Substantia nigra (tissue), 51 donors: ENCODE measurements at places on chromosomes 1 and 21.

DNA sequence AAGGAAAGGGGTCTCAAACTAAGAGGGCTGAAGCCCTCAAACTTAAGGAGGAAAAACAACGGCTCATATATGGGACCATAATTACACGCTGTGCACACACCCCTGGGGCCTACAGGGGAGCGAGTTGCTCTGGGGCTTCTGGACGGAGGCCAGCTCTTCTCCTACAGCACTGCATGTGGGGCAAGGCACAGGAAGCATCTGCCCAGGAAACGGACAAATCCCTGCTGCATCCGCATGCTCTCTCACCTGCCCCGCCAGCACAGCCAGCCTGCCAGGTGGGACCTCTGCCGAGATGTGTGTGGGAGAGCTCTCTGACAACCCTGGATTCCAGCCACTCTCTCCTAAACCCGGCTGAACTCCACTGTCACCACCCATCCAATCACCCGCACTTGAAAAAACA lies 54.1 kb downstream of the MRPL37 start:
- no peak for DNase-seq

GRCh38 chr1:240136402-240136801 lies 44.7 kb downstream of the FMN2 start:
- no peak for DNase-seq

DNA sequence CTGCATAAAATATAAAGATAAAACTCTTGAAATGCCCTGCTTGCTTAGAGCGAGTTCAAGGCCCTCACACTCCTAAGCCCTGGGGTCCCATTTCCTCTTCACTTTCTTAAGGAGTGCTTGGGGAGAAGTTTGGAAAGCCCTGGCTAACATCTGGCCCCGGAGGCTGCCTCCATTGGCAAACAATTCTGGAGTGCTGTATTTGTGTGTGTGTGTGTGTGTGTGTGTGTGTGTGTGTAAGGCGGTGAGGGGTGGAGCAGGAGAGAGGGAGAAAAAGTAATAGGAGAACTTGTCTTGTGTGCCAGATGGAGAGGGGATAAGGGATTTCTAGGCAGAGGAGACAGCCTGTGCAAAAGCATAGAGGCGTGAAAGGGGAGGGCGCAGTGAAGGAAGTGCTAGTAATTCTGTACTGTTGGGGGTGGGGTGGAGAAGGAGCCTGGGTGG lies 578 bp upstream of the TRIM62 start:
- no peak for DNase-seq

GRCh38 chr21:36744190-36744559 lies 45.3 kb downstream of the SIM2 start:
- DNase-seq = no peak

- no peak for DNase-seq
These were observed 268.9 kb downstream of the HHAT start for GRCh38 chr1:210597555-210598134.

GRCh38 chr21:34128674-34129038 lies 55.3 kb downstream of the MRPS6 start:
- no peak for DNase-seq

- DNase-seq = no peak
These were observed 358.5 kb downstream of the GPATCH2 start for GRCh38 chr1:217272385-217272784.

DNA sequence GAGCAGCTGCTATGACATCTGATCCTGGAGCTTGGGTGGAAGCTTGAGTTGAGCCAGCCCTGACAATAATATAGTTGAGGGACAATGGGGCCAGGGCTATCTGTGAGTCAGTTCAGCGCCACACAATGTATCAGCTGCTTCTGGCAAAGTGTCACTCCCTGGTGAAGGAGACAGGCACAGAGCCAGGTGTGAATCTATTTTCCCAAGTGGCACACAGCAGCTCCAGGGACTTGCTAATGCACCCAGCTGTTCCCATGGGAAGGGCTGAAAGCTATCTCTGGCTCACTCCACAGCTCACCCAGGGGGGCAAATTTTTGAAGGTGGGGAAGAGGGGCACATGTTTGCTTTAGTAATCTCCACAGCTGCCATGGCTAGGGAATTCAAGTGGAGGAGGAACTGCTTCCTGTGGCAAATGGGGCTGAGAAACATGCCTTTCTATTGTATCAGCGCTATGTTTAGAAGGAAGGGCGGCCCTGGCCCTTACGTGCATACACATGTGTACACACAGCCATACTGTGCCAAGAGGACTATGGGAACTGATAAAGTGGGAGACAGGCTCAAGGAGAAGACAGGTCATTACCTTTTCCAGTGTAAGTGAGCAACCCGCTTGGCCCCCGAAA lies 2.2 kb downstream of the CYB5R1 start:
- no peak for DNase-seq

DNA sequence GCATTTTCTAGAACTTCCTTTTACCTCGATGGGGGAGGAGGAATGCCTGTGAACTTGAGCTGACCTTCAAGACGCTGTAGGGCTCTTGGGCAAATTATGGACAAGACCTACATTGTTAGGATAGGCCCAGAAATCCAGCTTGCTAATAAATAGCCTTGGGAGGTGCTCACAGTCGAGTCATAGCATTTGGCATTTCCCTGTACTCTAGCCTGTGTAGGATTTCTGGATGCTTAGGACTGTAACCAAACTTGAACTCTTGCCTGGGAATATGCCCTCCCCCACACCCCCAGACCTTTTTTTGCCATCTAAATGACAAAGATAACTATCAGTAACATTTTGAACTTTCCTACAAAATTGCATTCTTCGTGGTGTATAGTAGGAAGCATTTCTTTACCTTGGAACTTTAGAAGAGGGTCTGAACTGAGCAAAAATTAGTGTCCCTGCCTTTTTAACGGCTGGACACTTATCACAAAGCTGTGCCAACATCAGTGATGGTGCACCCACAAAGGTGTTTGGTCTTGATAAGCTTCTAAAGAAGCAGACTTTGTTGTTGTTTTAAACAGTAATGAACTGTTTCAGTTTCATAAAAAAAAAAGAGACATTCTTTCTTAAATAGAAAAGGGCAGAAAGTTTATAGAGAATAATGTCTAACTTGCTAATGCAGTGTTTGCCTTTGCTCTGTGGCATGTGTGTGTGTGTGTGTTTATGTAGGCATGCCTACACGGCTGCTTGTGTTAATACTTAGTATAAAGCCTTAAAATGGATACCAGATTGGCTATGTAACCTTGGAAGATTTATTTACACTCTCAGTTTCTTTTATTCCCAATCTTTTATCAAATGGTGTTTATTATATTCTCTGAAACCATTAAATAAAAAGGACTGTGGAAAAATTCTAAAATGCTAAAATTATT lies 88.2 kb downstream of the NFIA start:
- DNase-seq = no peak

- DNase-seq = no peak
These were observed 35.0 kb upstream of the TMEM61 start for GRCh38 chr1:54945393-54945936.

GRCh38 chr1:19435181-19435580 lies 50.2 kb downstream of the CAPZB start:
- DNase-seq = no peak

DNA sequence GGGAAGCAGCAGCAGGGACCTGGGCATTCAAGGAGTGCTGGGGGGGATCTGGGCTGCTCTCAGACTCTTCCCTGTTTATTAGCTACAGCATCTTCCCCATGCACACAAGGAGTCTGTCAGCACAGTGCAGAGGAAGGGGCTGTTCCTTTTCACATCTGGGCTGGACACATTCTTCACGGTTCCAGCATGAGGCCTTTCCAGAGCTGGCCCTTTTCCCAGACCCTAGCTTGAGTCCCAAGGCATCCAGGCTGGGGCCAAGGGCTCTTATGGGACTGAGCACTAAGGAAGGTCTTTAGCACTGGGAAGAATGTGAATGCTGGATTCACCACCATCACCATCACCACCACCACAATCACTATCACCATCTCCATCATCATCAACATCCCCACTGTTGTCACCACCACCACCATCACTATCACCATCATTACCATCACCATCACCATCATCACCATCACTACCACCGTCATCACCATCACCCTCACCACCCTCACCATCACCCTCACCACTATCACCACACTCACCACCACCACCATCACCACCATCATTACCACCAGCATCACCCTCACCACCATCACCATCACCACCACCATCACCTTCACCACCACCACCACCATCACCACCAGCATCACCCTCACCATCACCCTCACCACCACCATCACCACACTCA lies 28.4 kb downstream of the PARK7 start:
- DNase-seq = no peak

DNA sequence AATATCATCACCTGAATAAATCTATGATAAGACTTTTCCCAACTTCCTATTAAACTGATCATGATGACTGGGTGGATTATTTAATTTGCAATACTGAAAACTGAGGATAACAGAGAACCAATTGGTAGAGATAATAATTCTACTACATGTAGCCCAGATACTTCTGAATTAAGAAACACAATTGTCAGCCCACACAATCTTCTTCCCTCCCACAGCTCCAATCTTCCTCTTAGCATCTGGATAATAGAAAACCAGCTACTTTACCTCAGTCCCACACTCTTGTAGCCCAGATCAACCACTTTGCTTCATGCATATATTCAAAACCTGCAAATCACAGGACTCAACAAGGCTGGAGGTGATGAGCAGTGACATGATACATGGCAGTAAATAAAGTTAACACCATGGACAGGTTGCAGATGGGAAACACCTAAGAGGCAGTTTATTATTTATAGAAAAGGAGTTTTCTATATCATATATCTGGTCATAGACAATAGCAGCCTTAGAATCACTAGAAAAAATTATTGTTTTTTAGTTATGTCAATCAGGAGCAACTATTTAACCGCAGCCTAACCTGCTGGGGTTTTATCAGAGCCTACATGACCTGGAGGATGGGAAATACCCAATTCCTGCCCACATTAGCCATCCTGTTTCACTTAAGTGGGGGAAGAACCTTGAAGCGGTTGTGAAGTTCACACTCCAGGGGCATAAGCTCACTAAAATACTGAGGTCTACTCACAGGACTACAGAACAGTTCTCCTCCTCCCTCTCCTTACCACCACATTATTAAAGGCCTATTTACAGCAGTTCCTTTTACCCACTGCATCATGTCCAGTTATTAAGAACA lies 16.7 kb downstream of the FRRS1 start:
- DNase-seq = no peak

DNA sequence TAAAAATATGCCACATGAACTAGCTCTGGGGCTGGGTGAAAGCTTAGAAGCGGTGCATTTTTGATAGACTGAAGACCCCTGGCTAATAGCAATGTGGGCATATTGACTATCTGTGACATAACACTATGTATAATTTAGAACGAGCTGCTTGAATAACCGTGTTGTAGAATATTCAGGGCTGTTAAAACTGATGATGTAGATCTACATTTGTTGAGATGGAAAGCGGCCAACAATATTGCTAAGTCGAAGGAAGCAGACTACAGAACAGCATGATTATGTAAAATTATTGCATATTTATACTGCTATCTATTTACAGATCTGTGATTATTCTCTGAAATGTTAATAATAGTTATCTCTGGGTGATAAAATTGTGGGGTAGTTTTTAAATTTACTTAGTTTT lies 41.1 kb upstream of the BCL10 start:
- no peak for DNase-seq

GRCh38 chr1:31780632-31781031 lies 16.5 kb upstream of the ADGRB2 start:
- no peak for DNase-seq

- no peak for DNase-seq
These were observed 31.6 kb upstream of the NFIA start for GRCh38 chr1:61050541-61051442.

- no peak for DNase-seq
These were observed 16.2 kb downstream of the KCND3 start for GRCh38 chr1:111973150-111973790.

GRCh38 chr1:199058281-199058680 lies 419.4 kb downstream of the PTPRC start:
- no peak for DNase-seq

DNA sequence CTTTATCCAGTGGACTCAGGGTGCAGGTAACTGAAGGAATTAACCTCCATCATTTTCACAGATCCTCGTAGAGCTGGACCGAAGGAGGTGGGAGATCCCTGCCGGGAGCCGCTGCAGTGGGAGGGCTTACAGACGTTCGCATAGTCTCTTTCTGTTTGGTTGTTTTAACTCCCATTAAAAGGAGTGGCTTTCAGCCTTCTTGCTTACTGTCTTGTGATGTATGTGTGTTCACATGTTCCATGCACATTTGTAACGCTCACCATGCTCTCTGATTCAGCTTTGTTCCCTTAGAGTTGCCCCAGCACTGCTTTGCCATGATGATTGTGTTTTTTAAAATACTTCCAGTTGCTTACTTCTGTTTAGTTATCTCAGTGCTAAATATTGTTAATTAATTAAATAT lies 85.8 kb downstream of the ADARB1 start:
- DNase-seq = no peak

GRCh38 chr1:40032240-40032891 lies 8.2 kb upstream of the CAP1 start:
- no peak for DNase-seq

DNA sequence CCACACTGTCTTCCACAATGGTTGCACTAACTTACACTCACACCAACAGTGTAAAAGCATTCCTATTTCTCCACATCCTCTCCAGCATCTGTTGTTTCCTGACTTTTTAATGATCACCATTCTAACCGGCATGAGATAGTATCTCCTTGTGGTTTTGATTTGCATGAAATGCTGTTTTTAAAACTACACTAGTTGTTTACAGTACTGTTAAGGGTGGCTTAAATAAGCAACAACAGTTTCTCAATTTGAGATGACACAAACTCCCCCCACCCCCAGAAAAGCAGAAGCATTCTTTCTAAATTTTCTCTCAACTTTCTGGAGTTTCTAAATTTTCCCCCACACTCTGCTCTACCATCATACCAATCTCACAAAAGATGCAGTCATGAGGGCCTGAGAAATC lies 7.1 kb upstream of the SLAMF7 start:
- no peak for DNase-seq

DNA sequence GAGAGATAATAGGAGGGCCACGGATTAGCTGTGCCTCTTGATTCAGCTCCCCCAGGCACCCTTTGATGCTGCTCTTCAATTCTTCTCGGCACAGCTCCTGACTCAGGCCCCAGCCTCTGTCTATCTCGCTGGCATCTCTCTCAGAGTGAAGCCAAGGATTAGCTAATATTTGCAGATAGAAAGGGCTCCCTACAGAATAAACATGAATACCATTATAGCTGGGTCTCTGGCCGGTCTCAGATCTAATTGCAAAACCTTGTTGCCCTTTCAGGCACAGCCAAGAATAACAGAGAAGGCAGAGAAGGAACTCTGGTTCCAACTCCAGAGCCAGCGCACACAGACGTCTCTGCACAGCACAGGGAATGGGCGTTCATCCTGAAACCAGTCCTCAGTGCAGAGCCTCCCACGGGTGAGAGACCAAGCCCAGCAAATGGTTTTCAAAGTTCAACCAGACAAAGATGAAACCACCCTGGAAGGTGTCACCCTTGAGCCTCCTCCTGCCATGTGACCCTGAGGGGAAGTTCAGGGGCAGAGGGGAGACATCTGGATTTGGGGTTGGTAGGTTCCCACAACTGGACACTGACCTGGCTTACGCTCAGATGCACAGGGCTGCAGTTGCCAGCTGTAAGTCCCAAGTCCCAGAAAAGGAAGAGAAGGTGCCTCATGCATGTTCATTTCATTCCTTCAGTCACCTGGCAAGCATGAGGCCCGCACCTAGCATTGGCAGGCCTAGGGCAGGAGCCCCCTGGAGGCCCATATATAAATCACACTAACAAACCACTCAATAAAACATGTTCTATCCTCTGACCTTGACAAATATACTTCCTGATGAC lies 394.0 kb downstream of the NPHP4 start:
- DNase-seq = no peak
